ENCODE measurements at places on chromosomes 5 and 9.

GRCh38 chr5:59749782-59750520, 143.6 kb downstream of the PDE4D start:
- no peak for DNase-seq

DNA sequence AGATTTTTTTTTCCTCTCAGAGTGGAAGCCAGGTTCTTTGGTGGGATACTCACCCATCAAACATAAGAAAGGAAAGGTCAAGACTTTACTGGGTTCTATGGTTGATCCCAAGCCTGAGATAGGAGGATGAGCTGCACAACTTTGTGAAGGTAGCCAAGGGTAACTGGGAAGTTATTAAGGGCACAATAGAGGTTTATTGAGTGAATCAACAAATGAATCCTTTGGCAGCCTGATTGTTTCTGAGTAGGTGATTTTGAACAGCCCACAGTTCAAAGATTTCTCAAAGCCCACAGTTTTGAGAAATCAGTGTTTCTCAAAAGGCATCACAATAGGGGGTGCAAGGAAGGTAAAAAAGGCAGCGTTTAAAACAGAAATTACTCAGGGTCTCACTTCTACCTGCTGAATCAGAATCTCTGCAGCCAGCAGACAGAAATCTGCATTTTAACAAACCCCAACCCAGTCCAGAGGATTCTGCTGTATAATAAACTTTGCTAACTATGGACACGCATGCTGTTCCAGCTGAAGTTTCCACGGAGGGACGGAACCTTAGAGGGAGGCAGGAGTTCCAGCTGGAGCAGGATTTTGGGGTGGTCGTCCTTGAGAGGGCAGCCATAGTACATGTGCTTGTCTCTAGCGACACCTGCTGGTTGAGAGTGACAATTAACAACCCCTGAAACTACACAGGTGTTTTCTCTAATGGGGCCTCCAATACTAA, 32.7 kb upstream of the FSD1L start:
- DNase-seq, result peak; percentile 61

GRCh38 chr9:86222667-86223066, 36.8 kb downstream of the C9orf153 start:
- no peak for DNase-seq

- no peak for DNase-seq
Measured at GRCh38 chr9:124623966-124624734, 117.0 kb upstream of the NR5A1 start.

GRCh38 chr9:97892421-97892820, 29.9 kb downstream of the TRMO start:
- DNase-seq, result no peak

DNA sequence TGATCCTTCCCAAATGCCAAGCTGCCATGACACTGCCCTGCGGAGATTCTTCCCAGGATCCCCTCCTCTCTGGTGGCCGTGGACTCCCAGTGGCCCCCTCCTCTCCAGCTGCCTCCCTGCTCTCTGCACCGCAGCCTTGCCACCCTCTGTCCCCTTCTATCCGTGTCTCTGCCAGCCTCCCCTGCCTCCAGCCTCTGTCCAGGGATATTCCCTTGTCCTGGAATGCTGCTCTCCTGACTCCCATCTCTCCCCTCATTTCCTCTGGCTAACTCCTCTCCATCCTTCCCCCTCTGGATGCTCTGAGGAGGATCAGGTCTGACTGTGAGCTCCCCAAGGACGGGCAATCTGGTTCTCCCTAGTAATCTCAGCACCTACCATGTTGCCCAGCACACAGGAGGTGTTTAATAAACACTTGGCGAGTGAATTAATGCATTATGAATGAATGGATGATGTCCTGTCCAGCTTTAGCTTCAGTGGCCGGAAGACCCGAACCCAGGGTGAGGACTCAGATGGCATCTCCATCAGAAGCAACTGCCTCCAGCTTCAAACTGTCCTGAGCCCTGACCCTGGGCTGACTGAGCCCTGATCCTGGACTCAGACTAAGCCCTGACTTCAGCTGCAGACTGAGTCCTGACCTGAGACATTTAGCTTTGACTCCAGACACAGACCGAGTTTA, 7.5 kb upstream of the CRB2 start:
- no peak for DNase-seq

GRCh38 chr5:35182486-35182885, 47.8 kb downstream of the PRLR start:
- DNase-seq, result no peak

DNA sequence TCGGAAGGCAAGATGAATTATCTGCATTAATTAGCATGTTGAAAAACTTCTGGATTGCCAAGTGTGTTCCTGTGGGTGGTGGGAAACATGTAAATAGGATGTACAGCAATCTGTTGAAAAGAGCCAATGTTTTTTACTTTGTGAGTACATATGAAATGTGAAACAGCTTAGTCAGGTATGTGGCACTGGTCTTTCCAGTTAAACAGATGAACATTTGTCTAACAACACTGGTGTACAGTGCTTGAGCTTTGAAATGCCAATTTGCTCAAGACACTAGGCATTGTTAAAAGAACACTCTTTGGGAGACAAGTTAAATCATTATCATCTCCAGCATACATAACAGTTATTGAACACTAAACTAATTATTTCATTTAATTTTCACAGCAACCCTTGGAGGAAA, 107.3 kb upstream of the SLC24A2 start:
- DNase-seq, result no peak

DNA sequence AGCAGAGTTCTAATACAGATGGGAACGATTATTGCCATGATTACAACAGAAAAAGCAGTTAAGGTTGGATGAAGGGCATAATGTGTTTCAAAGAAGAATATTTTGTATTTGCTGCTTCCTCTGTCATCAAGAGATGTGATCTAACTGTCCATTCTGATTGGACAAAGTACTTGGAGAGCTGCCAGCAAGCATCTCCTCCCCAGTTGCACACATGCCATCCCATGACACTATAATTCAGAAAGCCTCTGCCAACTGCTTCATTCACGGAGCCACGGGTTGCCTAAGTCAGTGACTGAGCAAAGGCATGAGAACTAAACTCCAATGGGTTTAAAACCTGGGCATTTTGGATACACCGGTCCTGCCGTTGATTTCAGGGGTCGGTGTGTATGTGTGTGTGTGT, 253.8 kb downstream of the CRB2 start:
- DNase-seq, result peak; percentile 48

DNA sequence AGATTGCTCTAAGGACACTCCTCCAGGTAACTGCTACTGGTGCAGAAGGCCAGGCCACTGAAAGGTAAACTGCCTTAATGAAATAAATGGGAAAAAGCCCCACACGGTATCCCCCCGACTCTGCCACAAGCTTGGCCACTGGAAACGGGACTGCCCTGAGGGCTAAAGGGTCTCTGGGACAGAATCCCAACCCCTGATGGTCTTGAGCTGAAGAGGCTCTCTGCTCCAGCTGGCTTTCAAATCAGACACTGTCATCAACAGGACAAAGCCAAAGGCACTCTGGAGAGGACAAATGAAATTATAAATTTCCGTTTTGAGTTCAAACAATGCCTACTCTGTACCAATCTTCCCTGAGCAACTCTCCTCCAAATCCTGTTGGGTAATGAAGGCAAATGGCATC, 33.6 kb upstream of the HMGCR start:
- no peak for DNase-seq

DNA sequence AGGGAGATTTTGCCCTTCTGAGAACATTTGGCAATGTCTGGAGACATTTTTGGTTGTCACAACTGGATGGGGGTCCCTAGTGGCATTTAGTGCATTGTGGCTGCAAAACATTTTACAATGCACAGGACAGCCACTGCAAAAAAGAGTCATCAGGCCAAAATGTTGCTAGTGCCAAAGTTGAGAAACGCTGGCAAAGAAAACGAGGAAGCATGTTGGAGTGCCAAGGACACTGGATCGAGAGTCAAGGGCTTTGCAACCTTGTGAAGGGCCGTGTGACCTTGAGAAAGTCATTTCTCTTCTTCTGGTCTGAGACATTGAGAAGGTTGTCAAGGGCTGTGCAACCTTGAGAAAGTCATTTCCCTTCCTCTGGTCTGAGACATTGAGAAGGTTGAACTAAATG, 45.7 kb upstream of the FRRS1L start:
- no peak for DNase-seq

GRCh38 chr5:56950626-56951125, 1.2 kb downstream of the MIER3 start:
- no peak for DNase-seq

GRCh38 chr5:1360861-1361260, 16.0 kb upstream of the CLPTM1L start:
- no peak for DNase-seq

DNA sequence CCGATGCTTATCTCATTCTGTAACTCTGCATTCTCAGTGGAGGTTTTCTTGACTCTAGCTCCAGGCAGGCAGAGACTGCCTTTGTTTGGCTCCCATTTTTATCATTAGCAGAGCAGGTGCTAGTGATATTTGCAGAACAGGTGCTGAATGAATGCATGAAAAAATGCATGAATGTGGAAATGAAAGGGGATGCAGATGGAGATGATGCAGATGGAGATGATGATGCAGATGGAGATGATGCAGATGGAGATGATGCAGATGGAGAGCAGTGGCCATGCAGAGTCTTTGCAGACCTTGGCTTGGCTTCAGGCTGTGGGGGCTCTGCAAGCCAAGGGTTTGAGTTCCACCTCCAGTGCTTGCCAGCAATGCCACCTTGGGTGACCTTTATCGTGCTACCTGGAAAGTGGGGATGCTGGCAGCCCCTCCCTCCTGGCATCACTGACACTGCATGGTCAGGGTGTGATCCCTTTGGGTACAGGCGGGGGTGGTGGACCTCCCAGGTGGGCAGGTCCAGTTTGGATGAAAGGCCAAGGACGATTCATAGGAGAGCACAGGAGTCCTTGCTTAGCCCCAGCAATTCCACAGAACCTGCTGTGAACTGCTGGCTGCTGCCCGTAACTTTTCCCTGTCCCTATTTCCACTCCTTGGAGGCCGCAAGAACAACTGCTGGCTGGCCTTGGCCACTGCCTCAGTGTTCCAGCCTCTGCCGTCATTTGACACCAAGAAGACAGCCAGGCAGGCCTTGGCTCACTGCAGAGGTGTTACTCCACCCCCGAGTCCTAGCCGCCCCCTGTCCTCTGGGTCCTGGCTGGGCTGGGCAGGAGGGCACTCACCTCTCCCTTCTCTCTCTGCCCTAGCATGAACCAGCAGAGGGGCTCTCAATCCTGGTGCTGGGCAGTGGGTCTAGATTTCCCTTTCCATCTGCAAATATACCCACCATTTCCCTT, 33.0 kb downstream of the ERGIC1 start:
- no peak for DNase-seq
